ENCODE measurements at places on chromosomes 16 and 17. TPM values are rescaled to one million over a fixed set of nuclear protein-coding genes. Genes with fewer than 3 reads are reported as not detected.

ZNF778 gene
- 10.9 TPM for total RNA-seq

NPIPB5 gene
- total RNA-seq: 325 TPM

DNA sequence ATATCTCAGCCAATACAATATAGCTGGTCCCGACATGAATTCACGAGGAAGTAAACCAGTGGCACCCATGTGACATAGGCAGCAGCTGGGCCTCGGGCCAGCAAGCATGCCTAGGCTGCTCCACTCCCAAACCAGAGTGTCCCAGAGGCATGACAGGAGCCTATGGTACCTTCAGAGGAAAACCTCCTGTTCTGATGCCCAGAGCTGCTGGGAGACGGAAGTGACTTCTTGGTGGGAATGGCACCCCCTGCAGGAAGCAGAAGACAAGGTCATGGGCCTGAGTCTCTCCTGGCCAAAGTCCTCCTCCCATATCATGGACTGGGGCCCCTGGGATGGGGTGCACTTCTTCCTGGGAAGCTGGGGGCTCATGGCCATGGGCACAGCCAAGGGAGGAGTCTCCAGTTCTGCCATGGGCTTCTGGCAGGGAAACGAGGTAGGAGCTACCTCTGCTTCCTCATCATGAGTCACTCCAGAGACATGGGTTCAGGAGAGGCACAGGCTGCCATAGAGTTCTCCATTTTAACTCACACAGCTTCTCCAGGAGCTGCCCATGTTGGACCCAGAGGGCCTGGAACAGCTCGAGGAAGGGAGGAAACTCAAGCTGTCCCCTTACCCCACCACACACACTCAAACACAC lies 13.4 kb downstream of the FBF1 start:
- H3K36me3 ChIP-seq: no peaks in the 10 kb centered on the region
- no peak overlapping the region for H3K27ac ChIP-seq
- no peaks in the 10 kb centered on the region for H3K27me3 ChIP-seq

GRCh38 chr16:49588729-49589384 lies 215.3 kb downstream of the C16orf78 start:
- H3K27me3 ChIP-seq: no peaks in the 10 kb centered on the region
- no peaks in the 10 kb centered on the region for H3K4me1 ChIP-seq
- H3K36me3 ChIP-seq: no peaks in the 10 kb centered on the region
- H3K27ac ChIP-seq: no peak overlapping the region

DNA sequence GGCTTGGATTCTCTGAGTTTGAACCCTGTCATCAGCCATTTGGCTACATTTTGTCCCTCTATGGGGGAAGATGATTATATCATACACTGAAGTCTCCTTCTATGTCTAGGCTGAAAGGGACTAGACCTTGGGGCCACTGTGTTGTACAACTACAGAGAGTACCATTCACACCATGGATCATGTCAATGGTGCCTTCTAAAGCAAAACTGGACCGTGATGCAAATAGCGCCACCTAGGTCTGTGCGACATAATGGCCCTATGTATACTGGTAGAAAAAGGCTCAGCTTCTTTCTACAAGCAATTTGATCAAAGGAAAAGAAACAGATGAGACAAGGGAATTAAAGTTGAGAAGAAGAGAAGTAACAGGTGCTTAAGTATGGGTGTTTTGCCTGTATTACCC lies 100.7 kb downstream of the LYRM1 start:
- peak; percentile 27 for DNase-seq
- H3K4me1 ChIP-seq: no peaks in the 10 kb centered on the region
- H3K4me3 ChIP-seq: no peak overlapping the region
- H3K27ac ChIP-seq: no peak overlapping the region

DNA sequence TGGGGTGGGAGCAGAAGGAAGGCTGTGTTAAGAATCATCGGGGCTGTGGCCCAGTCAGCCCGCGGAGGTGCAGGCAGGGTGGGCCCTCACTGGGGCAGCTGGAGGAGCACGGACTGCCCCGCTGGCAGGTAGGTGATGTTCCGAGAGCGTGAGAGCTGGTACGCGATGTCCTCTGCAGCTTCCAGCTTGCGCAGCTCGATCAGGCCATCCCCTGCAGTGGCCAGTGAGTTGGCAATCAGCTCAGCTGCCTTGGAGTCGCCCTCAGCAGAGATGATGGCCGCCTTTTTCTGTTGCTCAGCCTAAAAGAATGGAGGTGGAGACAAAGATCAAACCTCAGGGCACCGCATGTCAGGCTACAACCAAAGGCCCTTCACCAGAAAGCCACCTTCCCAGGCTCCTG lies 9.8 kb downstream of the PHB1 start:
- no peaks in the 10 kb centered on the region for H3K4me1 ChIP-seq
- no peak overlapping the region for H3K4me3 ChIP-seq
- DNase-seq: no peak

DNA sequence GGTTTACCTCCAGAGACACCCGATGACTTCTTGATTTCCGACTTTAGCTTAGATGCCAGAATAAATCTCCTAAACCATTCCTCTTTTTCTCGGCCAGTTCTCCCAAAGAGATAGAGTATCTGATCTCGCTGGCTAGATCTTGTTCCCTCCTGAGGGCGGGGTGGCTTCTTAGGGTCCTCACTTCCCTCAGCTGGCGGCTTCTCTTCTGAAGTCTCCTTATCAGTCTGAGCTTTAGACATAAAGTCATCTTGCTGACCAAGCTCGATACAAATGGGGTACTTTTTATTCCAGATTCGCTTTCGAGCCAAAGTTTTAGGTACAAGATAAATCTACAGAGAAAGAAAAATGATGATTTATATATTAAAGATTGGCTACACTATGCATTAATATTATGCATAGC lies 63.6 kb upstream of the ERN1 start:
- no peaks in the 10 kb centered on the region for H3K27me3 ChIP-seq
- H3K27ac ChIP-seq: no peak overlapping the region
- DNase-seq: no peak
- H3K4me3 ChIP-seq: no peak overlapping the region
- H3K36me3 ChIP-seq: peaks cover 2% of the 10 kb centered on the region

- peaks cover 3% of the 10 kb centered on the region for H3K27me3 ChIP-seq
- no peak for DNase-seq
- no peak overlapping the region for H3K27ac ChIP-seq
- H3K36me3 ChIP-seq: no peaks in the 10 kb centered on the region
- H3K4me1 ChIP-seq: no peaks in the 10 kb centered on the region
These were observed 260.7 kb upstream of the FOXF1 start for GRCh38 chr16:86249631-86250030.

DNA sequence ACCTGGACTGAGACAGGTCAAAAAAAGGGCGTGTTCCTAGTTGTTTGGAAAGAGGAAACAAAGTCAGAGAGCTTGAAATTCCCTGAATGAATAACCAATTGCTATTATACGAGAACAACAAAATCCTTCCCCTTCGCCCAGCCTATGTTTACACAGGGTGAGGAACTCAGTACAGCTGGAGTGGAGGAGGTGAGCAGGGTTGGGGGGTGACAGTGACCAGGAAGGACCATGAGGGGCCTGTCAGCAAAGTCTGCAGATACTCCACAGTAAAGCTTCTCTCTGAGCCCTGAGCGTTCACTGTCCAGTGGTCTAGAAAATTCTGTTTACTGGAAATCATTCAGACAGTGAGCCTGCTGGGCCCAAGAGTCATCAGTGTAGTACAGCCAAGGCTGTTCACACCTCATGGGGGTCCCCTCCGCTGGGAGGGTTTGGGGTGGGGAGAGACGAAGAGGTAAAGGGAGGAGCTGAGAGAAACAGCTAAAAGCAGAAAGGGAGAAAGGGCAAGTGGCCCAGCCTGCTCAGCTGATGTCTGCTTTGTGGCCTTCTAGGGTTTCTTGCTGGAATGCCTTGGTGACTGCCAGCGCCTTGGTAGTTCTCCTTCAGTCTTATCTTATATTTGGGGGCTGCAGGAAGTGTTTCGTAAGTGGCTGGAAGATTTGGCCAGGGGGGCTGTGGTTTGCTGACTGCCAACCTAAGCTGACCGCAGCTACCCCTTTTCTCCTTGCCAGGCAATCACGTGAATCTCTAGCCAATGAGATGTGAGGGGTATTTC lies 5.7 kb downstream of the DUSP3 start:
- peaks cover 16% of the 10 kb centered on the region for H3K36me3 ChIP-seq
- H3K27me3 ChIP-seq: no peaks in the 10 kb centered on the region
- no peak overlapping the region for H3K4me3 ChIP-seq
- no peak for DNase-seq
- H3K4me1 ChIP-seq: peaks cover 5% of the 10 kb centered on the region

Measured in endothelial cell of umbilical vein (primary cell).